ENCODE measurements at places on chromosomes 6 and 20.

DNA sequence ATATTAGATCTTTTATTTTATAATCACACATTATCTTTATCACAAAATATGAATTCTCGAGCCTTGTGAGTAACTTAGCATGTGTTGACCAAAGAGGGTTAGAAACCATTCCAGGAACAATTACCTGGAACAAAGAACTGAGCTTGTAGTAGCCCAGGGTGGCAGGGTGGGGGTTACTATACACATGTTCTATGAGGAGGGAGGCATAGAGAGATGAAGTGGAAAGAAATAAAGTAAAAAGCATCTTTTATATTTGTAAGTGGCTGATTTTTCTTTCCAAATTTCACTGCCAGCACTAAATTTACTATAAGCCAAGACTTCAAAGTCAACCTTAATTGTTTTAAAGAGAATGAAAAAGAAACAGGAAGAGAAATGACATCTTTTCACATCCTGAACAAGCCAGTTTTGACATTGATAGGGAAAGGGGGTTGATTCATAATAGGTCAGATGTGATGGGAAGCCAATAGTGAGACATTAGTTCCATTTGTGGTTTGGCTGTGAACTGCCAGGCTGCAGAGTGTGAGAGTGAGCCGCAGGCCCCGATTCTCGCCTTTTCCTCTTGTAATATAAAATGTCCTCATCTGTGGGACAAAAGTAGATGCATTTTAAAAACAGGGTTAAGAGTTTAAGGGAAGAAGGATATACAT lies 52.7 kb upstream of the MYB start:
- DNase-seq = no peak

- DNase-seq = no peak
Measured at GRCh38 chr6:119934816-119935215, 585.3 kb upstream of the MAN1A1 start.

DNA sequence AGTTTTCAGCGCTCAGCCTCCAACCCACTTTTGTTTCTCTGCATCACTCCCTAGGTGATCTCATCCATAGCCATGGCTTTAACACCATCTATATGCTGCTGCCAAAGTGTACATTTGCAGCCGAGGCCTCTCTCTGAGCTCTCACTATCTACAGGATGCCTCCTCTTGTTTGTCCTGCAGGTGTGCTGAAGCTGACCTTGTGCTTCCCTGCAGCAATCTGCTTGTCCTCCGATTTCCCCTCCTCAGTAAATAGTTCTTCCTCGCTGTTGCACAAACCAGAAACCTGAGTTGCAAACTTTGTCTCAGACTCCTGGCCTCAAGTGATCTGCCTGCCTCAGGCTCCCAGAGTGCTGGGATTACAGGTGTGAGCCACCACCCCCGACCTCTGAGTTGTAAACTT lies 3.7 kb upstream of the TXNDC5 start:
- DNase-seq = no peak

GRCh38 chr20:48758206-48758820 lies 69.5 kb downstream of the PREX1 start:
- DNase-seq = no peak

DNA sequence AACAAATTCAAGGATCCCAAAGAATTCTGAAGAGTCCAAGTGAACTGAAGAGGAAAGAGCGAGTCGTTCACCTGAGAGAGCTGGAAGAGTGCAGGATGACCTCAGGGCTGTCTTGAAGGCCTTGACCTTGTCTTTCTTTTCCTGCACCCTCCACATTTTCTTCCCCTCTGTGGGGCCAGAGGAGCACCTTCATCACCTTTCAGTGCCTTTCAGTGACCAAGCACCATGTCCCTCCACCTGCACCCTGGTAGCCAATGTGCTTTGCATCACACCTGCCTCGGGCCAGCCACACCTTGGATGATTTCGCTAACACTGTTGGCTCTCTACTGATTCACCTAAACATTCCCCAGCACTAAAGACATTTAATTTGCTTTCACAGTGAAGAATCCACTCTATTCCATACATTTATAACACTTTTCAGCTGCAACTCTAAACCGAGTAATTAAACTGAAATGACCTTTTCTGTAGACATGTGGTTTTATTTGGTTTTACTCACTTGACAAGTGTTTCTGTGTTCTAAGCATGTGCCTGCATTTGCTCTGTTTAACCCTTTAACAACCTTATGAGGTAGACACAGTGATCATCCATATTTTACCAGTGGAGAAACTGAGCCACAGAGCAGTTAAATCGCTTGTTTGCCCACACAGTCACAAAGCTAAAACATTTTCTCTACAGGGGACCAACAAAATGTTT lies 121.3 kb upstream of the CST7 start:
- DNase-seq = no peak

DNA sequence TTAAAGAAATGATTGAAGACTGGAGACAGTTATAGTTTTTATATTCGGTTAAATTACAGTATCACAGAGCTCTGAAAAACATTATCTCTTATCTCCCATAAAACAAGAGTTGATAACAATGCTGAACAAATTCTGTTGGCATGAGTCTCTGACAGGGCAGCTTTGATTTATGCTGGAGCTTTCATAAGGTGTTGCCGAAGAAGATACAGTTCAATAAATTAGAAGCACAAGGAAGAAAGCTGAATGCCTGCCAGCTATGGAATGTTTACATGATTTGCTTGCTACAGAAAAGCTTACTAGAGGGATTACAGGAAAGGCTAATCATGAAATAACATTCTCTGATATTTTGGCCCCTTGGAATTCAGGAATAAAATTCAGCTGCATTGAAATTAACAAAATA lies 431.9 kb upstream of the GJE1 start:
- no peak for DNase-seq

DNA sequence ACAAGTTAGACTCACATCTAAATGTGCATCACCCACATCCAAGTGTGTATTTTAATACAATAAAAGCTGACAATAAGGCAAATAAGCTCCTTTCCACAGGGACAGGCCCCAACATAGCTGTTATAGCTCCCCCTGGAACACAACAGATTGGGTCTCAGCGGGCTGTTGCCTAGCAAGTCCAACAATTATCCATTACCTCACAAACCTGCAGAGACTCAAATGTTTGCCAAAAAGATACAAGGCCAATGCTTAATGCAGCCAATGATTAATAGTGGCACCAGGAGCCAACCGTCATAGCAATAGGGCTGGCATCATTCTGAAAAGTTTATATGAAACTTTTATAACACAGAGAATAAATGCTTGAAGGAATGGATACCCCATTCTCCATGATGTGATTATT lies 35.7 kb downstream of the EPB41L2 start:
- no peak for DNase-seq

DNA sequence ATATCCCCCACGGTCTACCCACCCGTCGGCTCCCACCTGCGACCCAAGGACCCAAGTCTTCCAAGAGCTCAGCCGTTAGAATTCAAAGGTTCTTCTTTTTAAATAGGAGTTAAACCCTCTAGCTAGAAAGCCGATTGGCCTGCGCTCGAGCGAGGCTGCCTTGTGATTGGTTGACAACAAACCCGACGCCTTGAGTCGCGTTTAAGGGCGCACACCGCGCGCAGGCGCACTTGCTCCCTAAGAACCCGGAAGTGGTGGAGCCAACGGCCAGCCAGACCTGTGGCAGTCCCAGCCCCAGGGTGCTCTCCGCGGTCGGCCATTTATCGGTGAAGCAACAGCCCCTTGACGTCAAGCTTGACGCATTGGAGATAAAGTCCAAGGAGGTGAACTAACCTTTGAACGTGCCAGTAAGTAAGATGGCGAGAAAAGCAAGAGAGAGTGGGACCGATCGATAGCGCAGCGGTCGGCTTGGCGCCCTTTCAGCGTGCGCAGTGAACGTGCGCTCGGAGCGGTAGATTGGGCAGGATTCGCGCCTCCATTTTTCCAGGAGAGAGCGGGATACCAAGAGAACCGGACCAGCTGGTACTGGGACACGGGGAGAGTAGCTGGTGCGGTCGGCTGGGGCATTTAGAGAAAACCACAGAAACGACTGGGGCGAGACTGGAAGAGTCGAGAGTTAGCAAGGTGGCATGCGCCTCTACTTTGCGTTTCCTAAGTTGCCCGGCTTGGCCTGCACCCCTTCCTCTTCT lies at the start of the genes AURKA and CSTF1:
Gene AURKA, minus strand, starts transcription at position 84 of the 749 bp plus-strand sequence. CDS start 4,018 bp downstream, outside the sequence.
Gene CSTF1, plus strand, starts transcription at position 514 of the 749 bp plus-strand sequence. CDS start 2,908 bp downstream, outside the sequence.
- DNase-seq = peak; percentile 100

DNA sequence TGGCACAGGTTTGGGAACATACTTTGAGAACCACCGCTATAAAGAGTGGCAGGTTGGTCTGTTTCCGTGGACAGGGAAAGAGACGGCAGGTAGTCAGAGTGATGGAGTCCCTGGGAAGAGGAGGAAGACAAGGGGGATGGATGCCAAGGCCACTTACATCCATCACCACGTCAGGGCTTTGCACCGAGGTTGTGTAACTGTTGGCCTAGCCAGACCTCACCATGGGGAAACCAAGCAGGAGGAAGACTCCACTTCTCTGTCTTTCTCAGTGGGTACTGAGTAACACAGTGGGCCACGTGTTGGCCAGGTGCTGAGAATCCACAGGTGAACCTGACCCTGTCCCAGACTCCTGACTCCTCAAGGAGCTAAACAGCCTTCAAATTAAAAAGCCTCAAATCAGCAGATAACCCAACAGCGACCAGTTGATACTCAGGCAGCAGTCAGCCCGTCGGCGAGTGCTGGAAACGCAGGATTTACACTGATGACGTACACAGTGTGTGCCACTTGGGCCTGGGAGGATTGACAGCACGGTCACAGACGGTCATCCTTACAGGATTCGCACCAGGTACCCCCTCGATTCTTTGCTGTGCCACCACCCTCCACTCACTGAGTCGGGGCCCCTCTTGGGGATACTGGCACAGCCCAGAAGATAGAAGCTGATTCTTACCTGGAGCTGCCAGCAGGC lies 134.6 kb upstream of the SNX9 start:
- DNase-seq = no peak

- peak; percentile 67 for DNase-seq
Measured at GRCh38 chr6:35370124-35370741, 27.9 kb downstream of the PPARD start.

DNA sequence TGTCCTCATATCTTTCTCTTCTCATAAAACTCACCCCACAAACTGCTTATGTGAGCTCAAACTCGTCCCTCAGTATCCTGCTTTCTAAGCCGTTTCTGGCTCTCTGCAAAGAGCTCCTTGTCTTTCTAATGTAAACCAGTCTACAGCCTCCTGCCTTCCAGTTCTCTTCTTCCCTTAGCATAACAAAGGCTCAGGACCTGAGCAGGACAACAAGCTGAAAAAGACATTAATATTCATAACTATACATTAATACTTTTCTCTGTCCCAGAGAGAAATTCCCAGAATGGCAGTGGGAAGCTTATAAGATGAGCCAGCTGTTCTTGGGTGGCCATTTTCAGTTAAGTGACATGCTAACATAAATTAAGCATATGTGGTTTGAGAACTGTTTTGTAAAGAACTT lies 207.0 kb upstream of the TCF21 start:
- no peak for DNase-seq

DNA sequence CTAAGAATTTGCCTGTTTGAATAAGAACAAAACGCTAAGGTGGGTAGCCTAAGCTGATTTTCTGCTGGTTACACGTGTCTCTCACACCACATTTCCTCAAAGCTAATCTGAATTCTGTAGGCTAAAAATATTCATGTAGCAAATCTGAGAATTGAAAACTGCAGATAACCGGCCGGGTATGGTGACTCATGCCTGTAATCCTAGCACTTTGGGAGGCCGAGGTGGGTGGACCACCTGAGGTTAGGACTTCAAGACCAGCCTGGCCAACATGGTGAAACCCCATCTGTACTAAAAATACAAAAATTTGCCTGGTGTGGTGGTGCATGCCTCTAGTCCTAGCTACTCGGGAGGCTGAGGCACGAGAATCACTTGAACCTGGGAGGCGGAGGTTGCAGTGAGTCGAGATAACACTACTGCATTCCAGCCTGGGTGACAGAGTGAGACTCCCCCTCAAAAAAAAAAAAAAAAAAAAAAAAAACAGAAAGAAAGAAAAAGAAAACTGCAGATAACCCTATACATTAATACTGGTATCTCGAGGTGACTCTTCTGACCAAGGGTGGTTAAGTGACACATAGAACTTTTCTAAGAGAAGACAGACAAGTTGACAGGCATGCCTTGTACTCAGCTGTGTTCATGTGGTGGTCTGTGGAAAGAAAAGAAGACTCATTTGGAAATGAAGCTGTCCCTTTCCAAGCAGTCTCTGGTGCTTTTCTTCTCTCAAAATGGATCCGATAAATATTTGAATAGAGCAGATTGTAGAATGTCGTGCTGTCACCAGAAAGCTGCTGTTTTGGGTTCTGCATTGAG lies 24.7 kb upstream of the ASXL1 start:
- no peak for DNase-seq

- DNase-seq = no peak
Measured at GRCh38 chr20:32144898-32145662, 35.6 kb downstream of the TM9SF4 start.

GRCh38 chr20:57429580-57430200 lies 38.5 kb downstream of the RBM38 start:
- DNase-seq = no peak

DNA sequence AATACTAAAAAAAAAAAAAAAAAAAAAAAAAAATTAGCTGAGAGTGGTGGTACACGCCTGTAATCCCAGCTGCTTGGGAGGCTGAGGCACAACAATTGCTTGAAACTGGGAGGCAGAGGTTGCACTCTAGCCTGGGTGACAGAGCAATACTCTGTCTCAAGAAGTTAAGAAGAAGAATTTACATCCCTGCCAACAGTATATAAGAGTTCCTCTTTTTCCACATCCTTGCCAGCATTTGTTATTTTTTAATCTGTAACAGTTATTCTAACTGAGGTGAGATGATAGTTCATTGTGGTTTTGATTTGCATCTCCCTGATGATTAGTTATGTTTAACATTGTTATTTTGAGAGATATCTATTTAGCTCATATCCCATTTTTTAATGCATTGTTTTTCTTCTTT lies 20.3 kb upstream of the DYNLRB1 start:
- DNase-seq = no peak

DNA sequence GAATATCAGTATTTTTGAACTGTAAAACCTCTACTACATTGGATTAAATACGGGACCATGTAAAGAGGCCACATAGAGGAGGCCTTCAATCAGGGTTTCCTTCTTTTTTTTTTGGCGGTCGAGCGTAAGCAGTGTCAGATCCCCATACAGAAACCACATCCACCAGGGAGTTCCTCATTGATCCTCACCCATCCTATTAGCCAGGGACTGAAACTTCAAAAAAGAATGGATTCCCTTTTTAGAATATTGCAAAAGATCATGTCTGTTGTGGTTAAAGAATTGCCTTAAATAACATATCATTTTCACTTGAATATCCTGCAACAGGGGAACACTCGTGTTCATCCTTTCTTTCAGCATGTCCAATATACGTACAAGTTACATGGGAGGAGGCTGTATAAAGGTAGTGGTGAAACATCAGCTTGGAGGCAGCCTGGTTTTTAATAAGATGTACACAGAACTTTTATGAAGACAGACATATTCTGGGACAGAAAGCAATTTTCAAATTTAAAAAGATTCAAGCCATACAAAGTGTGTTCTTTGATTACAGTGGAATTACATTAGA lies 96.1 kb downstream of the PPP1R14C start:
- DNase-seq = no peak

- no peak for DNase-seq
Measured at GRCh38 chr20:41902346-41902745, 284.2 kb upstream of the CHD6 start.

DNA sequence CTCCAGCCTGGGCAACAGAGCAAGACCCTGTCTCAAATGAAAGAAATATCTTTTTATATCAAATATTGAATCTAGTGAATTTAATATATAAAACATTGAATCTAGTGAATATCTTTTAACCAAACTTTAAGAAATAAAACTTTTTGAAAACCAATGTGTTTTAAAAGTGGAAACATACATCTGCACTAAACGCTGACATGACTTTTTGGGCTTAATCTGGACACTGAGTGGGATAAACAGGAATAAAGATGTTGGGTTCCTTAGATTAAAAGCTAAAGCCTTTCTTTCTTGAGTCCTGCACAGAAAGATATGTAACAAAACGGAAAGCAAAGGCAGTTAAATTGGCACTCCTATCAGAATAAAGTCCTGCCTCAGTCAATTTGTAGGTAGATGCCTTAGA lies 190.2 kb downstream of the ARHGAP18 start:
- no peak for DNase-seq

Measured in SW 1271 (cell line).